ENCODE measurements at places on chromosomes 5 and 9. TPM values are rescaled to one million over a fixed set of nuclear protein-coding genes. Genes with fewer than 3 reads are reported as not detected.

DNA sequence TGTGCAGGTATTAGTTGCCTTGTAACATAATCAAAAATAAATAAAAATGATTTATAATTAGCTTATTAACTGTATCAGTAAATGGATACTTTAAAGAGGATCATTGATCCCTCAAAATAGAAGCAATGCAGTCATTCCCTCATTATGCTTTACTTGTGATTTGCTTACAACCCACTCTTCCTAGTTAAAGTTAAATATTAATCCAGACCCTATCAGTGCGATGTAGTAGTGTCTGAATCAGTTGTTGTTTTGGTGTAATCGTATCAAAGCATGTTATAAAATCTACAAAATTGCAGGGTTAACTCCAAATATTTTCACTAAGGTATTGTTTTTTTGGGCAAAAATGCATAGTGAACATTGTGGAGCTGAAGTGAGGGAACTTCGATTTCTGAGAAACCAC lies 17.6 kb downstream of the TENT4A start:
- no peaks in the 10 kb centered on the region for H3K36me3 ChIP-seq
- no peak overlapping the region for H3K4me3 ChIP-seq
- H3K4me1 ChIP-seq: peaks cover 17% of the 10 kb centered on the region
- no peak overlapping the region for H3K27ac ChIP-seq
- H3K27me3 ChIP-seq: no peaks in the 10 kb centered on the region
- no peak for DNase-seq

Gene SLC22A4
- total RNA-seq: 1.4 TPM

DNA sequence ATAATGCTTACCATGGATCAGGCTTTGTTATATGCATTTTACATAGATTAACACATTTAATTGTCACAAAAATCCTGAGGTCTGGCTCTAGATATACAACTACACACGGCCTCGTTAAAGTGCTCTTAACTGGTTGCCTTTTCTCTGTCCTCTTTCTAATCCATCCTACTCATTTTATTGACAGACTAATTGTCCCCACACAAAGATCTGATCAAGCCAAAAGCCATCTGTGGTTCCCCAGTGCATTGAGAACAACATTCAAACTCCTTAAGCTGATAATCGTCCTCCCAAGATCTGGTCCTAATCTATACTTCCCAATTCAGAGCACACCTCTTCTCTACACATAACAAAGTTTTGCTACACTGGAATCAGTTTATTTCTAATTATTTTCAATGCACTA lies 23.9 kb upstream of the PPP2R2B start:
- H3K4me3 ChIP-seq: no peak overlapping the region
- no peak for DNase-seq
- no peaks in the 10 kb centered on the region for H3K27me3 ChIP-seq
- H3K27ac ChIP-seq: no peak overlapping the region
- no peaks in the 10 kb centered on the region for H3K36me3 ChIP-seq
- no peaks in the 10 kb centered on the region for H3K4me1 ChIP-seq

Gene FOXD4L5
- total RNA-seq: 0.04 TPM

Gene MED10
- 16.8 TPM for total RNA-seq

GRCh38 chr5:67364381-67364970 lies 167.9 kb upstream of the CD180 start:
- no peak overlapping the region for H3K4me3 ChIP-seq
- H3K4me1 ChIP-seq: no peaks in the 10 kb centered on the region
- DNase-seq: no peak
- H3K27ac ChIP-seq: no peak overlapping the region

DNA sequence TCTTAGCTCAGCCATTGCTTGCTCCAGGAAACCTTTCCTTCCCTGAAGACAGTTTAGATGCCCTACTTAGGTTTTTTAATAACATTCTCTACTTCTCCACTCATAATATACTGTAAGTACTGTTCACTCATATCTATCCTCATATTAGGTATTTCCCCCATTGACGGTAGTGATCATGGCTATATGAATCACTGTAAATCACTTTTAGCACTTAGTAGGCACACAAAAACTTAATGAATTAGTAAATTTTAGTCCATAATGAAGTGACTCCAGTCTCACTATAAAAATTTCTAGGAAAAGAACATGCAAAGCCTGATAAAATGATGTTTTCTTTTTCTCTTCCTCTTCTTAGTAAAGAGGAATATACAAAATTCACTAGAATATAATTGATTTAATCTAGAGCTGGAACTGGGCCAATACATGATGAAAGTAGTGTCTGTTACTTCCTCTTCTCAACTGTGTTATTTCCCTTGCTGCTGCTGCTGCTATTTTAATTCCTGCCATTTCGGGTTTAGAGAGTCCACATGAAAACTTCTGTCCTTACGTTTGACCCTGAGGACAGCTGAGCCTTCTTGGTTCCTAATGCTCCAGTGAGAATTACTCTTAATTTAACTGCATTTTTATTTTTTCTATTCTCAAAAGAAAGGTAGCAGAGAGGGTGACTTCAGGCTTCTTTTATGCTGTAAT lies 73.5 kb downstream of the LNPEP start:
- no peaks in the 10 kb centered on the region for H3K27me3 ChIP-seq
- no peak for DNase-seq
- H3K27ac ChIP-seq: no peak overlapping the region
- no peaks in the 10 kb centered on the region for H3K36me3 ChIP-seq
- H3K4me1 ChIP-seq: no peaks in the 10 kb centered on the region

DNA sequence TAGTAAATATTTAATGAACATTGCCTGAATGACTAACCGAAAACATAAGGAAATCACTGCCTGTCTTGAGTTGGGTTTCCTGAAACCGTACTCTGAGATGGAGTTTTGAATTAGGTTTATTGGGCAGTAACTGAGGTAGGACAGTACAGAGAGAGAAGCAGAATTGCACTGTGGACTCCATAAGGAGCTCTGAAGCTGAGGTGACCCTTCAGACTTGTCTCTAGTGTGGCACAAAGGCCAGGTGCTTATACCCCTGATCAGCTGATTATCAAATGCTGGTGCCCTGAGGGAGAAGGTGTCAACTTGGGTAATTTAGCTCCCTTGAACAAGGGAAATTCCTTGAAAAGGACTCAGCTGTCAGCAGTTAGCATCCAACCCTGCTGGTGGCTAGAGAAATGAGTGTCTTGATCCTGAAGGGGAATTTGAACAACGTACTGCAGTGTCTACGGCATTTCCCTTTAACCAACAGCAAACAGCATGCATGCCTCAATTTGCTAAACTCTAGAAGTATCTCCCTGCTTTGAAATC lies 135.0 kb upstream of the SMARCA2 start:
- no peak for DNase-seq
- no peaks in the 10 kb centered on the region for H3K36me3 ChIP-seq
- H3K4me1 ChIP-seq: no peaks in the 10 kb centered on the region
- no peak overlapping the region for H3K27ac ChIP-seq

Gene BARHL1
- total RNA-seq: not detected

DNA sequence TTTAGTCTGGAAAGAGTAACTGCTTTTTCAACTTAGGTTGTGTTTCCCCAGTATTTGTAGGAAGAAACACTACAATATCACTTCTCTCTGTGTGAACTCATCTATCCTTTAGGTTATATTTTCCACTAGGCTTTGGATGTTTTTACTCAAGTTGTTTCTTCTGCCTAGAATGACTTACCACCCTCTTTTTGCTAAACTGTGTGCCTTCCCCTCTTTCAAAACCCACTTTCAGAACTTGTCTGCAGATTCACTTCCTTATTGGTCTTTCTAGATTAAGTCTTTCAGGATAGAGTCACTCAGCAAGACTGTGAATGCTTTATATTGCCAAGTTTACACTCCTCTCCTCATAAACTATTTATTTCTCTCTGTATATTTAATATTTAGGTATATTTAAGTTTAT lies 14.2 kb upstream of the CAST start:
- no peak overlapping the region for H3K27ac ChIP-seq
- DNase-seq: no peak
- no peaks in the 10 kb centered on the region for H3K27me3 ChIP-seq
- peaks cover 8% of the 10 kb centered on the region for H3K4me1 ChIP-seq

DNA sequence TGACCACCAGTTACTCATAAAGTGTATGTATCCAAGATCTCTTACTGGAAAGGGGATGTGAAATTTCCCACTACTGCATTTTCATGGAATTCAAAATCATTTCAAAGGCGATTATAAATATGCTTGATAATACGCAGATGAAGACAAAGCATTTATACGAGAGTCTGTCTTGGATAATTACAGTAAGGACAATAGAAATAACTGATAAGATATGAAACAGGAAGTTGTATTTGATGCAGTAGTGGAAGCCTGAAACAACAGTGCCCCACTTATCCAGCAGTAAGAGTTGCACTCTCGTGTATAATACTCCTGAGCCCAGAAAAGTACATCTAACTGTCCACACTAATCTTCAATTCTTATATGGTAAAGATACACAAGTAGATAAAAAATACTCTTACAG lies 188.7 kb upstream of the POU5F2 start:
- no peak overlapping the region for H3K27ac ChIP-seq
- DNase-seq: no peak
- H3K27me3 ChIP-seq: no peaks in the 10 kb centered on the region

DNA sequence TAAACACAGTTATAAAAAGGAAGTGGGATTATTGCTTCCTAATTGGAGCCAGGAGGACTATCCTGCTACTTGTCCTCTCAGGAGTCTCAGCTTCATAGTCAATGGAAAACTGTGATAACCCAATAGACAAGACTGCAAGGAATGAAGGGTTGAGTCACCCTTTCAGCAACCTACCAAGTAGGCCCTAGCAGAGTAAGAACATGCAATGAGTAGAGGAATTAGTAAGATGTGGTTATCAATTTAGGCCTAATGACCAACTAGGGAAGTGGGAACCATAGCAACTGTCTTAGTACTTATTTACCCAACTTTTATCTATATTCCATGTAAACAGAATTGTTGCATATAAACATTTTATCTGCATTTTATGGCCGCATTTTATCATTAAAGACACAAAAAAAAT lies 310.1 kb downstream of the RFX3 start:
- no peak for DNase-seq
- H3K4me1 ChIP-seq: no peaks in the 10 kb centered on the region
- no peaks in the 10 kb centered on the region for H3K27me3 ChIP-seq
- no peak overlapping the region for H3K4me3 ChIP-seq

Gene BTNL9
- total RNA-seq: 1.0 TPM

GRCh38 chr5:131396015-131396414 lies 132.2 kb downstream of the CDC42SE2 start:
- no peaks in the 10 kb centered on the region for H3K4me1 ChIP-seq
- no peak for DNase-seq
- no peaks in the 10 kb centered on the region for H3K27me3 ChIP-seq
- H3K4me3 ChIP-seq: no peak overlapping the region
- H3K27ac ChIP-seq: no peak overlapping the region
